B cell (primary cell): ENCODE measurements at places on chromosomes 12 and 14. TPM values are rescaled to one million over a fixed set of nuclear protein-coding genes. Genes with fewer than 3 reads are reported as not detected.
A peak's percentile ranks its signal among the peaks of the same experiment; 100 is the strongest.

GRCh38 chr14:91872517-91873470 is 5.5 kb upstream of the TC2N start:
- peak; percentile 62 for DNase-seq

DNA sequence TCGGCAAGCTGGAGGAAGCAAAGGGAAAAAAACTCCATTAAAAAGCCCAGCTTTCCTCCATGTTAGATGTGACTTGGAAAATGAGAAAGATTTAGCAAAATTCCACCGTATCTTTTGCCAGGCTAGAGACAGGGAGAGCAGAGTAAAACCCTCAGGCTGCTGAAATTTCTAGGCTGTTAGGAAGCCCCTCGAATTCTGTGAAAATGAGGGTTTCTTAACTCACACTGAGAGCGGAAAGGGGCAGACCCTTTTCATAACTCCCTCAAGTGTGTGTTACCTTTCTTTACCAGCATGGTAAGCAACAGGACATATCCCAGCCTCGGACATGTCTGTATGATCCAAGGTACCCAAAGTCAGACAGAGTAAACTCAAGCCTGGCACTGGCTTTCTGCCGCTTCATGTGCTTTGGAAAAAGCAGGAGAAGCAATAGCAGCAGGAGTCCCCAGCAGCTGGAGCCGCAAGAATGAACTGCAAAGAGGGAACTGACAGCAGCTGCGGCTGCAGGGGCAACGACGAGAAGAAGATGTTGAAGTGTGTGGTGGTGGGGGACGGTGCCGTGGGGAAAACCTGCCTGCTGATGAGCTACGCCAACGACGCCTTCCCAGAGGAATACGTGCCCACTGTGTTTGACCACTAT is at the start of gene RHOJ:
RHOJ (plus strand) TSS at position 37 of the 637 bp plus-strand sequence; CDS start at position 464, 427 bp downstream.
- DNase-seq: no peak

The LRRK2 gene
- 56.5 and 60.2 TPM in 2 replicates for total RNA-seq

The C1QL4 gene
- total RNA-seq: not detected in 2 replicates

The CPNE6 gene
- not detected in 2 replicates for total RNA-seq

The RTN1 gene
- not detected in 2 replicates for total RNA-seq

The CLEC14A gene
- not detected in 2 replicates for total RNA-seq
